ENCODE measurements at places on chromosomes 2 and 18. TPM values are rescaled to one million over a fixed set of nuclear protein-coding genes. Genes with fewer than 3 reads are reported as not detected.

DNA sequence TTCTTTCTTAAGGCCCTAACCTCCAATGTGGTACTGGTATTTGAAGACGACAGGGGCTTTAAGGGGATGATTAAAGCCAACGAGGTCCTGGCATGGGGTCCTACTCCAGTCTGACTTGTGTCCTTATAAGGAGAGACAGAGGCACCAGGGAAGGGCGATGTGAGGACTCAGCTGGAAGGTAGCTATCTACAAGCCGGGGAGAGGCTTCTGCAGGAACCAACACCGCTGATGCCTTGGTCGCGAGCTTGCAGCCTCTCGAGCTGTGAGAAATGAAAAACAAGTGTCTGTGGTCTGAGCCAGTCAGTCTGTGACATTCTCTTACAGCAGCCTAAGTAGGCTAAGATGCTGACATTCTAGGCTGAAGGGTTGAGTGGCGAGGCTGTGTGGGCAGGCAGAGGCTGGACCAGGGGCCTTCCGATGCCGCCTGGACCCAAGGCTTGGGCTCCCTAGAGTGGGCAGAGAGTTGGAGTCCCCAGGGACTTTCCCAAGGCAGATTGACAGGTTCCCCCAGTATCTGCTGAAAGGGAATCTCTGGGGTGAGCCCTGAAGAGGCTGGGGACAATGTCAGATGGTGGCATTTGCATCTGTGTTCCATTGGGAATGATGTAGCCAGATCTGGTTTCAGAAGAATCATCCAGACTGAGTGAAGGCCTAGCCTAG lies 322.9 kb upstream of the HS6ST1 start:
- H3K4me1 ChIP-seq = peaks cover 18% of the 10 kb centered on the region
- no peak overlapping the region for H3K4me3 ChIP-seq
- H3K36me3 ChIP-seq = no peaks in the 10 kb centered on the region
- DNase-seq = no peak
- H3K27me3 ChIP-seq = no peaks in the 10 kb centered on the region

The B4GALT6 gene
- 17.7 TPM for total RNA-seq

DNA sequence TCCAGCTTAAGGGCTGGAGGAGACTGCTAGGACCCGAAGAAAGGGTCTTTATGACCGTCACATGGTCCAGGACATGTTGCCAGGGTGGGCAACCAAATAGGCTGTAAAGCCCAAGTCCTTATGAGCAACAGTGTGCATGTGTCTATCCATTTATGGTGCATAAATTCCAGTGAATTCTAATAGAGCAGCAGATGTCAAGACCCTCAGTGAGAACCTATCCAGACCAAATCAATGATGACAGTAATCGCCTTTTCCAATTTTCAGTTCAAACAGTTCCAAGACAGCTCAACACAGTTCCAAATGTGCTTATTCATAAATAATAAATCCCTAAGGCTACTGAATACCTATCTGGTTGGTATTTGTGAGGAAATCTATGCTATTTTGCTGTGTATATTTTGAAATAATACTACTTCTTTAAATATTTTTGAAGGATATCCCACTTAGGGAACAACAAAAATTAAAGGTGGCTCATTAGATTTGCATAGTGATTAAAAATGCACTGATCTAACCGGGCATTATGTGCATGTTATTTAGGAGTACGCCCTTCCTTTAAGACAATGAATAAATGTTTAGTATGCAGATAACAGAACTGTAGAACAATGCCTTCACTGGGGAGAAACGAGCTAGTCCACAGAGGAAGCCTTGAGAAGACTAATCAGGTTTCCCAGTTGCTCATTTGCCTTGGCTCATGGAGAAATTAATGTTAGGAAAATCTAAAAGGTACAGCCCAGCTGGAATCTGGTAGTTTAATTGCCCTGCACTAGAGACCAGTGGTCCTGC lies 519.5 kb upstream of the CHAC2 start:
- no peaks in the 10 kb centered on the region for H3K36me3 ChIP-seq
- H3K4me3 ChIP-seq = no peak overlapping the region
- no peaks in the 10 kb centered on the region for H3K4me1 ChIP-seq
- no peaks in the 10 kb centered on the region for H3K27me3 ChIP-seq

- no peak for DNase-seq
- no peaks in the 10 kb centered on the region for H3K27me3 ChIP-seq
- H3K27ac ChIP-seq = no peak overlapping the region
- H3K36me3 ChIP-seq = no peaks in the 10 kb centered on the region
- peaks cover 4% of the 10 kb centered on the region for H3K4me1 ChIP-seq
- H3K4me3 ChIP-seq = no peak overlapping the region
Observed at GRCh38 chr2:239109928-239110545, 262.2 kb downstream of the TWIST2 start.

DNA sequence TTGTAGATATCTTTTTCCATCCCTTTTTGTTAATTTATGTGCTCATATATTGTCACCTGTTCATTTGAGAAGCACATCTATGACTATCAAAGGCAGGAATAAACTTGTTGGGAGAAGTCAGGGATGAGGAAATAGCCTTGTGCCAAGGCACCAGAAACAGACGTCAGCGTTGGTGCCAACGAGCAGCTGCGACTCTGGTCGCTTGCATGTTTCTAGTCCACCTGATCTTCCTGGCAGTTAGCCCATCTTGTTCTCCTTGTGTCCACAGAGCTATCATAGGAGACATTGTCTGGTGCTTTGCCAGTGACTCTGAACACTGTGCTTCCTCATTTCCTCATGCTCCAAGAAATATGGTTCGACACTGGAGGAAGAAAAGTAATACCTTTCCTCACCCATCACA lies 374.4 kb downstream of the PTPRM start:
- H3K27me3 ChIP-seq = no peaks in the 10 kb centered on the region
- no peak overlapping the region for H3K4me3 ChIP-seq
- DNase-seq = no peak
- no peaks in the 10 kb centered on the region for H3K36me3 ChIP-seq

GRCh38 chr2:235526166-235526565 lies 32.3 kb downstream of the AGAP1 start:
- no peak overlapping the region for H3K4me3 ChIP-seq
- no peak overlapping the region for H3K27ac ChIP-seq
- H3K36me3 ChIP-seq = no peaks in the 10 kb centered on the region
- H3K27me3 ChIP-seq = no peaks in the 10 kb centered on the region
- no peak for DNase-seq

DNA sequence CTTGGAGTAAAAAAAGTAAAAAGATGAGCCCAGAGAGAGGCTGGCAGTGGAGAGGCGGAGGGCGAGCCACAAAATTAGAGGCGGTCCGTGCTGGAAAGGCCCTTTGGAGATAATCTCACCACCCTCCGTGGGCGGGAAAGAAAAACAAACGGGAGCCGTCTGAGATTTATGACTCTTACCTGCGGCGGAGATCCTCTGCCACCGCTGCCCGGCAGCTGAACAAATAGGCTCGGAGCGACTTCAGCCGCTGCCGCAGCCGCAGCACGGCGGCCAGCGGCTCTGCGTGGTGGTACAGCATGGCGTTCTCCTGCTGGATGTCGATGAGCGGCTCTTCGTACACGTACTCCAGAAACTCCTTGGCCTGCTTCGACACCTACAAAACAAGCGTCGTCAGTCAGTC lies 94.6 kb downstream of the PLEKHM3 start:
- peaks cover 3% of the 10 kb centered on the region for H3K36me3 ChIP-seq
- no peaks in the 10 kb centered on the region for H3K27me3 ChIP-seq
- no peak overlapping the region for H3K4me3 ChIP-seq
- H3K27ac ChIP-seq = no peak overlapping the region

Measured in astrocyte (in vitro differentiated cells and primary cell).